Fibroblast of skin of right quadriceps (primary cell): ENCODE measurements at places on chromosomes 7 and 10.

GRCh38 chr10:5565205-5565545 is 40.4 kb downstream of the CALML3 start:
- DNase-seq, result no peak

DNA sequence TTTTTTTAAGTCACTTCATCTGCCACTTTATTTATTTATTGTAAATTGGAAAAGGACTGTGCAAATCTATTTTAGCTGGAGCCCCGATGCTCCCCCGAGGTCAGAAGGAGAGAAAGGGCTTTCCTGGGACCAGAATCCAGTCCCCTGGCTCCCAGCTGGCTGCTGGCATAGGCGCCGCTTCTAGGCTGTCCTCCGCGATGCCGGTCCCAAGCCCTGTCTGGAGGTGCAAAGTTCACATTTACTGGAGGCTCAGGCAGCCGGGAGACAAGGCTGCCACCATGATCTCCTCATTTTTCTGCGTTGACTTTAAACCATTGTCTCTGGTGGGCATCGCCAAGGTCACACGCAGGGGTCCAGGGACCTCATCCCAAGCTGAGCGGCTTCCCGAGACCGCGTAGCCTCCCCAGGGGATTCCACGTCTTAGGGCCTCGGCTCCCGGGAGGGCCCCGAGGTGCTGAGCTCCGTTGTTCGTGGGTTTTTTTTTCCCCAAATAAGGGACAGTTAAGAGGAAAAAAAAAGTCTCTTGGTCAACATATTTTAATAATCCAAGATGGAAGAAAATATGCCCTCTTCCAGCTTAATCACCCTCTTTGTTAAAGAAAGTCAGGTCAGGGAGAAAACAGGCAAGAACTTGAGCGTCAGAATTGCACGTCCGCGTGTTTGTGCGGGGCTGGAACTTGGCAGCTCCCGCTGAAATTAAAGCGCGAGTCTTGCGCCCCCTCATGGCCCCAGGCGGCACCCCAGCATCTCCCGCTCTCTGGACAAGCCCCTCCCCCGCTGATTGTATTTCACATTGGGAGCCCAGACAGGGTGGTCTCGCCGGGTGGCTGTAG is 11.9 kb downstream of the RGR start:
- DNase-seq, result peak; percentile 9

- no peak for DNase-seq
These were observed 54.9 kb downstream of the FAM204A start for GRCh38 chr10:118287076-118287806.

- no peak for DNase-seq
These were observed 158.1 kb upstream of the CHST15 start for GRCh38 chr10:124251317-124252065.

GRCh38 chr10:90872648-90873020 is 860 bp downstream of the RPP30 start:
- no peak for DNase-seq

DNA sequence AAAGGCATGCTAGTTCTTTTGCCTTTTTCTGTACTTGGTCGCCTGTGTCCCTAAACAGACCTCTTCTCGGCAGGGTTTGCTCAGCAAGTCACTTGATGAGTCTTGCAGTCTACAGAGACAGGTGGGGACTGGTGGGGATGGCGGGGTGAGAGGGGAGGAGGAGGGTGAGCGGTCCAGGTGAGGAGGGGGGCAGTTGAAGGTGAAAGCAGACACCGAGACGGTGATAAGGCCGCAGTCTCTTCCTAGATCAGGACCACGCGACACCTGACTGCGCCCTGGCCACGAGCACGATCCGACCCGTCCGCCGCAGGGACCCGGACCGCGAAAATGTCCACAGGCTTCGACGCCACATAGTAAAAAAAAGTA is 566 bp downstream of the ASNS start:
- no peak for DNase-seq

GRCh38 chr10:69789164-69789576 is 12.5 kb upstream of the COL13A1 start:
- no peak for DNase-seq

- no peak for DNase-seq
These were observed 85.3 kb upstream of the PCLO start for GRCh38 chr7:83248000-83248399.

- DNase-seq, result no peak
These were observed 821 bp upstream of the JAZF1 start for GRCh38 chr7:28181416-28181815.
